ENCODE measurements at places on chromosomes 1 and 21. TPM values are rescaled to one million over a fixed set of nuclear protein-coding genes. Genes with fewer than 3 reads are reported as not detected.

- DNase-seq: no peak
Observed at GRCh38 chr1:228094432-228095016, 8.6 kb downstream of the C1orf35 start.

GRCh38 chr1:183101841-183102276, 78.6 kb downstream of the LAMC1 start:
- DNase-seq: no peak

DNA sequence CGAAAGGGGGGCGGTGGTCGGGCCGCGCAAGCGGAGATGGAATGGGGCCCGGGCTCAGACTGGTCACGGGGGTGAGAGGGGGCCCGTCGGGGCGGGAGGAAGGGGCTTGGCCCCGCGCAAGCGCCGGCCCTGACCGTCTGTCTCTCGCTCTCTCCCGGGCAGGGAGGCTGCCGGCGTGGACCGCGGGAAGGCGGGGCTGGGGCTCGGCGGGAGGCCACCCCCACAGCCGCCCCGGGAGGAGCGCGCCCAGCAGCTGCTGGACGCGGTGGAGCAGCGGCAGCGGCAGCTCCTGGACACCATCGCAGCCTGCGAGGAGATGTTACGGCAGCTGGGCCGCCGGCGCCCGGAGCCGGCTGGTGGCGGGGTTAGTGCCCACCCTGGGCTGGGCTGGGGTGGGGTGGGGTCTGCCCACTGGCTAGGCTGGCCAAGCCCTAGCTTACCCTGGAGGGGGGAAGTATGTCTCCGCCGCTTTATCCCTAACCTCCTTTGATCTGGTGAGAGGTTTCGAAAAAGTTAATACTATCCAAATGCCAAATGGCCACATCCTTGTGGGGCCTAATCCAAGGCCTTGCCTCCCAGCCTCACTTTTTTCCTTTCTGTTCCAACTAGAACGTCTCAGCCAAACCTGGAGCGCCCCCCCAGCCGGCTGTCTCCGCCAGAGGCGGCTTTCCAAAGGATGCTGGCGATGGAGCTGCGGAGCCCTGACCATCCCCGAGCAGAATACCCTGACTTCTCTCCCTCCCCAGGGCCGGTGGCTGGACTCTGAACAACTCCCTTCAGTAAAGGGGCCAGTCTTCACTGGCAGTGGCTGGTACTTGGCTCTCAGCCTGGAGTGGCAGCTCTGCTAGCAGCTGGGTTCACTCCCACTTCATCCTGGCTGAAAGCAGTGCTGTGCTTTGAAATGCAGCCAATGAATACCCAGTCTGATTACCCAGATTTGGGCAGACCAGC, 636 bp upstream of the YRDC start:
- DNase-seq: no peak

DNA sequence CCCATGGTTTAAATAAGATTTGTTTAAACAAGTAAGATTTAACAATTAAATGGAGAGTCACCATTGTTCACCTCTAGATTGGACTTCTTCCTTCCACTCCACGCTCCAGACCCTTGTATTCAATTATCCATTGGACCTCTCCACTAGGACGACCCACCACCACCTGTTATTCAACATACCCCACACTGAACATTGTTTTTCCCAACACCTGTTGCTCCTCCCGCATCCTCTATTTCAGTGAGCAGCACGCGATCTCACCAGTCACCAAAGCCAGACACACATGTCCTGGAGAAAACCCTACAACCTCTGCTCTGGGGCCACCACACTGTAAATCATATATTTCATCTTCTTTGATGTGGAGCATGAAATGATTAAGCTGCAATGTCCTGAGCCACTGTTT, 28.6 kb downstream of the ATP8B2 start:
- DNase-seq: no peak

DNA sequence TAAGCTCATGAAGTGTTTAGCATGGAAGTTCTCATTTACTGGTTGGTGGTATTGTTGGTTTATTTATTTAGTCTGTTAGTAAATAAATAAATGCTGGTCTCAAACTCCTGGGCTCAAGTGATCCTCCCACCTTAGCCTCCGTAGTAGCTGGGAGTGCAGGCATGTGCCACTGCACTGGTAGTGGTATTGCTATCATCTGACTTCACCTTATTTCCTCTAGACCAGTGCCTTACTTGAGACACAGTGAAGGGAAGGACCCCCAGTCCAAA, 1.4 kb upstream of the SLC2A1 start:
- no peak for DNase-seq

GRCh38 chr1:192489748-192490147, 85.8 kb upstream of the RGS1 start:
- DNase-seq: peak; percentile 92

DNA sequence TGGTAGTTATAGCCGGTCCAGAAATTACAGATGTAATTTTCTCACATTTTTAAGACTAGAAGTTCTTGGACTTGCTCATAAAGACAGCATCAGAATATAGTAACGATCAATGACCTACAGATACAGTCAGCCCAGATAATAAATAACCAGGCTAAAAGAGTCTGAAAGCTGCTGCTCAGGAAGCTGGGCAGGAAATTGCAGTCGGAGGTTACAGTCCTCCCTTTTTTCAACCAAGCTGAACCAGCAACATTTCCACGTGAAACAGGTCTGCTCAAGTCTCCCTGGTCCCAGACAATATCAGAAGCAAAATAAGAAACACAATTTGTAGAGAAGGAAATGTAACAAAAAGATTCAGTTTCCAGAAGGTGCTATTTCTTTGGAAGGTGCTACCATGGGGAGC, 457.4 kb downstream of the SIPA1L2 start:
- DNase-seq: no peak

DNA sequence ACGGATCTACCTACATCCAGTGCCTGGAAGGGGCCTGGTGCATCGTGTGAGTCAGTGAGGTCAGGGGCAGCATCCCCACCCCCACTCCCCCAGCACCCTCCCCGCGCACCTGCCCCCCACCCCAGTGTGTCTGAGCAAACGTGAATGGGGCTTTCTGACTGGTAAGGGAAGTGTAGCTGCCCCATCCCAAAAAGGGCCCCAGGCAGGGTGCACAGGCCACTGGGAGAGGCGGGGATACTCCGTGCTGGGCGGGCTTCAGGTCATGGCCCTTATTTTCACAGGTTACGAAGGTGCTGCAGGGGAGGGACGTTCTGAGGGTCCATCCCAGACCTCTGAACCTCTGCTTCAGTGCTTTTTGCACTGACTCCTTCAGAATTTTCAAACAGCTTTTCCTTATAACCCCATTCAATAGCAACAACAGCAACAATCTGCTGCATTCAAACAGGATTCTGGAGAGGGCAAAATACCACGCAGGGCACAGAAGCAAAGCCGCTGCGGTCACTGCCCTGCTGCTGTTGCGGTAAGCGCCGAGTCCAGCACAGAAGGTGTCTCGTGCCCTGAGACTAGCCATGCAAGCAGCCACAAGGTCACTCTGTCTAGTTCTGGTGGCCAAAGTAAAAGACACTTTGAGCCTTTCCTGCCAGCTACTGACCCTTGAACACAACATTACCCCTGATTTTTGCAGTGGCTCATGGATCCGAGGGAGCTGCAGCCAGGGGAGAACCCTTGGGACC, 10.3 kb downstream of the TTC34 start:
- DNase-seq: no peak

DNA sequence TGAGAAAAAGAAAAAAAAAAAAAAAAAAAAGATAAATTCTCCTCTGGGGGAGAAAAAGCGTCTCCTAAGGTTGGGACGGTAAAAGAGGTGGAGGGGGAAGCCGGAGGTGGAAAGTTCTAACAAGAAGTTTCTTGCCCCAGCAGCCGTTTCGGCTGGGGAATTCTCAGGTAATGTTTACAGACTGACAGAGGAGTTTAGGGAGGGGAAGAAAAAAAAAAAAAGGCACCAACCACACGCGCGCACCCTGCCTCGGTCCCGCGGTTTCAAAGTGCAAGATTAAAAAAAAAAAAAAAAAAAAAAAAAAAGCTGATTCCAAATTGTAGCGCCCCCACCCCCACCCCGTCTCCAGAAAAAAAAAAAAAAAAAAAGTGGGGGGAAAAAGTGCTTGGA, 504 bp downstream of the DHRS3 start:
- DNase-seq: no peak

DNA sequence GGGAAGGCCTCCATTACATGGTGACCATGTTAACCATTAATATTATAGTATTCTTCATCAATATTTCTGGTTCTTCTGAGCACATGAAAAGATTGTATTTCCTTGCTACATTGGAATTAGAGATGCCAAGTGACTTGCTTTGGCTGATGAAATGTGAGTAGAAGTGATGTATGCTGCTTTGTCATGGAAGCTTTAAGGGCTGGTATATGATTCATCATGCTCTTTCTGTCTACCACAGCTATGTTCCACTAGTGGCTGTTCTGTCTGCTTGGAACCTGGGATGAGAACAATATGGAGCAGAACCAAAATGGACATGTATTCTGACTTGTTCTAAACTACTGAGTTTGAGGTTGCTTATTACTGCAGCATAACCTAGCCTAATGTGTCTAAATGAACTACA, 163.3 kb downstream of the TM2D1 start:
- no peak for DNase-seq

DNA sequence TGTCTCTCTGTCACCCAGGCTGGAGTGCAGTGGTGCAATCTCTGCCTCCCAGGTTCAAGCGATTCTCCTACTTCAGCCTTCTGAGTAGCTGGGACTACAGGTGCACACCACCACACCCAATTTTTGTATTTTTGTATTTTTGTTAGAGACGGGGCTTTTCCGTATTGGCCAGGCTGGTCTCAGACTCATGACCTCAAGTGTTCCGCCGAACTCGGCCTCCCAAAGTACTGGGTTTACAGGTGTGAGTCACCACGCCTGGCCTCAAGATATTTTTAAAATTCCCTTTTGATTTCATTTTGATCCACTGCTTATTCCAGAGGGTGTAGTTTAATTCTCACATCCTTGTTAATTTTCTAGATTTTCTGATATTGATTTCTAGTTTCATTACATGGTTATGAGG, 3.8 kb downstream of the IFI44L start:
- DNase-seq: no peak

DNA sequence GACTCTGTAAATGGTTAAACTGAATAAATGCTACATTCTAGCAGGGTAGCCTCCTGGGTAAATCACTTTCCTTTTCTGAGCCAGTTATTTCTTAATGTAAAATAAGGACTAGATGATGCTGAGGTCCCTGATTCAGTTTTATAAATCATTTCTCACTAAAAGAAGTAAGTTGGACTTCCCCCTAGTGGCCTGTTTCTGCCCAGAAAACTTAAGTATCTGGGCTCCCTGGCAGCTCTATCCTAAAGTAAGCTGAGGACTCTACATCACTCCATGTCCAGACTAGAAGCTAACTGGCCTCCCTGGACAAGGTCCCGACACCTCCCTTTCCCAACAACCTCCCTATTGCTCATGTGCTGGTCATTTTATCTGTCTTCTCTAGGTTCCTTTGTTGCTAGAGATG, 3.0 kb downstream of the GPN2 start:
- no peak for DNase-seq

DNA sequence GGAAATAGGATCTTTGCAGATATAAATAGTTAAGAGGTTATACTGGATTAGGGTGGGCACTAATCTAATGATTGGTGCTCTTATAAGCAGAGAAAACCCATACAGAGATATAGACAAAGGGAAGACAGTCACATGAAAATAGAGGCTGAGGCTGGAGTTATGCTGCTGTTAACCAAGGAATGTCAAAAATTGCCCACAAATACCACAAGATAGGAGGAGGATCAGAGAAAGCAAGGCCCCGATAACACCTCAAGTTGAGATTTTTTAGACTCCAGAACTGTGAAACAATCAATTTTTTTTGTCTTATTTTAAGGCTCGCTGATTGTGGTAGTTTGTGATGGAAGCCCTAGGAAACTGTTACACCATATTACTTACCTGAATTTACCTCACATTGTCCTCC, 513.2 kb downstream of the COL11A1 start:
- no peak for DNase-seq

- no peak for DNase-seq
Observed at GRCh38 chr1:71157151-71157550, 76.3 kb upstream of the ZRANB2 start.

- DNase-seq: no peak
Observed at GRCh38 chr1:145961425-145962156, 2.8 kb downstream of the ANKRD34A start.

The HSD3B1 gene
- total RNA-seq: not detected

The VSIG8 gene
- not detected for total RNA-seq

The SOD1 gene
- 203 TPM for total RNA-seq

The THEM5 gene
- not detected for total RNA-seq

The KANK4 gene
- not detected for total RNA-seq

The ASTN1 gene
- total RNA-seq: not detected
